HCT116 (cell line): ENCODE measurements at places on chromosomes 12 and 14.
A peak's percentile ranks its signal among the peaks of the same experiment; 100 is the strongest.

DNA sequence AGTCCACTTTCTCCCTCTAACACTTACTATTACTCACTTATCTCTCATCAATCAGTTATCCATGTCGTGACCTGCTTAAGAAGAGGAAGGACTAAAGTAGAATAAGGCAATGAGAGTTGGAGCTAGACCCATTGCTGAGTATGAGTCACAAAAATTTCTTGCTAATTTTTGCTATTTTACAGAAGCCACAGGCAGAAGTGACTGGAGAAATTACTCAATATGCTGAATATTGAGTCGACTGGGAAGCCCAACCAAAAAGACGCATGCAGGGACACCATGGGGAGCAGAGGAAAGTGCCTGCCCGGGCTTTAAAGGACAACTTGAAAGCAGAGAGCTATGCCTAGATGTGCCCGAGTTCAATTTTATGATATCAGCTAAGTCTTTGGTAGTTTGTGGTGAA, 115.4 kb upstream of the FOXG1 start:
- DNase-seq = no peak

GRCh38 chr12:43883311-43883710, 47.4 kb downstream of the TMEM117 start:
- DNase-seq = no peak

DNA sequence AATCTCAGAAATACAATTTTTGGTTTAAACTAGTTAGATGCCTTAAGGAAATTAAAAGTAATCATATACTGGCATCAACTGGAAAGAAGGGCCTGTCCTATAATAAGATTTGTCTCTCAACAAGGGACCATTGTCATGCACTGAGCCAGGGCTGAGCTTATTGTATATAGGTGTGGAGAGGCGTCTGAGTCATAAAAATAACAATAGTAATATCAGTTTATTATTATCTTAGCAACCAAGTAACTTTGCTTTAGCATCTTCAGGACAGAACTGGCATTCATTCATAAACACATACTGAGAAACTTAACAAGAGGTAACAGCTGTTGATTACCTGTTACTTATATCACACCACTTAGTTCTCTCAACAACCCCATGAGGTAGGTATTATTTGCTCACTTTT, 7.1 kb downstream of the KRT75 start:
- peak; percentile 27 for DNase-seq

GRCh38 chr12:24947541-24948419, 1.1 kb downstream of the BCAT1 start:
- DNase-seq = no peak

DNA sequence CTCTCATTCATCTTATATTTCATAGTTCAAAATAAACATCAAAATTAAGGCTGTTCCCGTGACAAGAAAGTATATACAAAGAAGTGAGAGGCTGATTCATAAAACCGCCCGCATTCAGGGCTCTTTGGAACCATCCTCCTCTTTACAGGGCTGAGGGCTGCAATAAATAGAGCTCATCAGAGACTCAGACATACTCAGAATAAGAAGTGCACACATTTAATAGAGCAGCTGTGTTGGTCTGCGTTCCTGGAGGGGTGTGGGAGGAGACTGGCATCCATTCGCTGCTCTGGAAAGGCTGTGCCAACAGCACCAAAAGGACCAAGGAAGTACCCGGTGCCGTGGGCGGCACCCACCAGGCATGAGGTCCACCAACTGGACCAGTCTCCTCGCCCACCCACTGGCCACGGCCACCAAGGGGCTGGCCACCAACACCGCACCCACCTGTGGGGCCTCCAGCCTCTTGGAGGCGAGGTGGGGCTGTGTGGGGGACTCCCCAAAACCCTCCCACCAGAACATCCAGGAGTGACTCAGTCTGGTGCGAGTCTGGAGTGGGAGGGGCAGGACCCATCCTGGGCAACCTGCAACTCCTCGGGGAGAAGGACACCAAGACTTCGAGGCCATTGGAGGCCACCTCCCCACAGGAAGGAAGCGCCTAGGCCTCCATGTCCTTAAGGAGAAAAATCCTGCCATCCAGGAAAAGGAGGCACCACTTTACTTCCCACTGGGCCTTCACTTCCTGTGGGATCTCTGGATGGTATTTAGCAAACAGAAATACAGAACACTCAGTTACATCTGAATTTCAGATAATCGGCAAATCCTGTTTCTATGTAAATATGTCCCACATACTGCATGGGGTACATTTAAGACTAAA, 32.7 kb downstream of the VCPKMT start:
- DNase-seq = no peak
